AG10803 (cell line): ENCODE measurements at places on chromosomes 1 and 21.

- no peak for DNase-seq
Measured at GRCh38 chr1:172276120-172276818, 144.2 kb upstream of the C1orf105 start.

DNA sequence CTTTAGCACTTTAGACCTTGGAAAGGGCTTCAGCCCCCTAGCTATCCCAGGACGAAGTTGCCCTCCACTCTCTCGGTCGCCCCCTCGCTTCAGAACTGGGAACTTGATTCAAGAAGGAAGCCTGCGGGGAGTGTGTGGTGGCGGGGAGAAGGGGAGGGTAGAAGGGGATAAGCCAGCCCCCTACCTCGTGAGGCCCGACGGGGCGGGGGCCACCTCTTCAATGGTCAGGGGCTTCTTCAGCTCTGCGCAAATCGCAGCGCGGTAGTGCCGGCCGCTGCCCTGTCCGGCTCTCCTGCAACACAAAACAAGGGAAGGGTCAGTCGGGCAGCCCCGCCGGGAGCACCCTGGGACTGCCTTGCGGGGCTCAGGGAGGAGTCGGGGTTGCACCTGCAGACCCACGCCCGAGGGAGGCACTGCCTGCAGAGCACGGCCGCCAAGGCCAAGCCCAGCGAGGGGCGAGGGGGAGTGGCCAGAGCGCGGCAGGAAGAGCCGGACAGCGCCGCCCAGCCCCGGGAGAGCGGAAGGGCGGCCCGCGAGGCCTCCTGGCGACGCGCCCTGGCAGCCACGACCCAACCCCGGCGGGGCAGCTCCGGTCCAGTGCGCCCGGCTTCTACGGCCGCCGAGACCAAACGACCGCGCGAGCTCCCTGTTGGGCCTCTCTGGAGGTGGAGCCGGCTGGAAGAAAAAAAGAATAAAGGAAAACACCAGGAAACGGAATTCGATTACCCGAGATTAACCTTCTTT is 56.2 kb upstream of the RASAL2 start:
- DNase-seq: peak; percentile 80

- no peak for DNase-seq
Measured at GRCh38 chr1:6103111-6103853, 57.6 kb downstream of the KCNAB2 start.

DNA sequence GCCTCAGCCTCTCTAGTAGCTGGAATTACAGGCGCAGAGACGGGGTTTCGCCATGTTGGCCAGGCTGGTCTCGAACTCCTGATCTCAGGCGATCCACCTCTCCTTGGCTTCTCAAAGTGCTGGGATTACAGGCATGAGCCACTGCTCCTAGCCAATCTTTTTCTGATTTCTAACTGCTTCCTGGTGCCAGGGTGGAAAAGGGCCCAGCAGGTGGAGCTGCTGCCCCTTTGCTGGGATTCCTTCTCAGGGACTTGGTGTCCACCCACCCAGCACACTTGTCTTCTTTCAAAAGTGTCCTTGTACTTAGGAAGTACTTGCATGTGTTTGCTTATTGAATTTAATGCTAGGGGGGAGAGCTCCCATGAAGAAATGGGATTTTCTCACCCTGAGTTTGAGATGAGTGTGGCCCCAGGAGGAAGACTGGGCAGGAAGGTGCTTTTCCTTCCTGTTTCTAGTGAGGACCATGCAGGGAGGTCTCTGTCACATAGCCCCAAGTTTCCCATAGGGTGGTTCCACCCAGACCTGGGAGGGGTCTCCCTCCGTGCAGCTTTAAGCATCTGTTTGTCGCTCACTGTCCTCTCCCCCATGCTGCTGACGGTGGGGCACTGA is 14.2 kb downstream of the UTP11 start:
- DNase-seq: peak; percentile 62

- DNase-seq: peak; percentile 75
Measured at GRCh38 chr1:216464489-216464888, 41.2 kb upstream of the USH2A start.

DNA sequence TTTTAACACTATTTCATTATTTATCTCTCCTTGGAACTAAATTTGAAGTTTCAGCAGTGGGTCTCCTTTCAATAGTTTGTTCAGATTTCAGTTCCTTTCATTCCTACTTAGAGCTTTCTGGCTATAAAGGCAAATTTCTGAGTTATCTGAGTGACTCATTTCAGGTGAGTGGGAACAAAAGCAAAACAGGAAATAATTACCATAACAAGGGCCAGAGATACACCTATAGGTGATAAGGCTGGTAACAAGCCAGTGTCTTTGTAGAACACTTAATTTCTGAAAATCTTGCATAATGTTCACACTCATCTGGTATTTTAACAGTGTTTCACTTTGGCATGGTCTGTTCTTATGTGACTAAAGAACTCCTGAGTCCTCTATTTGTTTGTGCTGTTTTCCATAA is 64.5 kb upstream of the PRRC2C start:
- no peak for DNase-seq

DNA sequence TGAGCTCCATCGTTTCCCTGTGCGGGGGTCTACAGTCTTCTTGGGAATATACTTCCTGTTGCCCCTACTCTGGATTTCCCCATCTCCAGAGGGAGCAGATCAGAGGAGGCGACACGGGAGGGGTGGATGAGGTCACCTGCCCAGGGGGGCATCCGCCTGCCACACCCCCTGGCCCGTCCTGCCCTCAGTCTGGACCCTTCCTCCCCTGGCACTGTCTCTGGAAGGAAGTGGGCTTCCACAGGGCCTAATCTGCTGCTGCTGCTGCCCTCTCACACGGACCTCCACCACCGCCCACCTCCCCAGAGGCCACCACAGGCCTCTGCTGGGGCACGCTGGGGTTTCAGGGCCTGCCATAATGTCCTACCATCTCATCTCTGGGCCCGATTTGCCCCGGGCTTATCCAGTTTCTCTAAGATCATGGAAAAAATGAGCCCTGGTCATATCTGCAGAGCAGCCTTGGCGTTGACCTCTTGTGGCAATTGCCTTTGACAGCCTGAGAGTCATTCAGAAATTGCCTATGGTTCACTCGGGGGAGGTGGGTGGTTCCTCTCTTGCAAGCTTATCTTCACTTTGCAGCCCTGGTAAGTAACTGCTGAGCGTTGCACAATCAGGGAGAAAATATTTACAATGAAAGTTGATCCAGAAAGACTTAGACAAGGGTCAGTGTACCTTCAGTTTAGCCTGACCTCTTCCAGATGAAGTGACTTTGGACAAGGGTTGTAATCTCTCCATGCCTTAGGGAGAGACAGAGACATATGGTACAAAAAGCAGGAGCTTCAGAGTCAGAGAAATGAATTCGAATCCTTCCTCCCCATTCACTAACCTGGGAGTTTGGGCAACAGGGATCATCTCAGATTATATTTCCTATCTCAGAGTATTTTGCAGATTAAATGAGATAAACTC is 252.4 kb downstream of the TOMM20 start:
- DNase-seq: no peak

- no peak for DNase-seq
Measured at GRCh38 chr21:32424191-32424535, 11.7 kb downstream of the EVA1C start.

GRCh38 chr1:27618341-27619082 is 14.6 kb upstream of the AHDC1 start:
- no peak for DNase-seq

DNA sequence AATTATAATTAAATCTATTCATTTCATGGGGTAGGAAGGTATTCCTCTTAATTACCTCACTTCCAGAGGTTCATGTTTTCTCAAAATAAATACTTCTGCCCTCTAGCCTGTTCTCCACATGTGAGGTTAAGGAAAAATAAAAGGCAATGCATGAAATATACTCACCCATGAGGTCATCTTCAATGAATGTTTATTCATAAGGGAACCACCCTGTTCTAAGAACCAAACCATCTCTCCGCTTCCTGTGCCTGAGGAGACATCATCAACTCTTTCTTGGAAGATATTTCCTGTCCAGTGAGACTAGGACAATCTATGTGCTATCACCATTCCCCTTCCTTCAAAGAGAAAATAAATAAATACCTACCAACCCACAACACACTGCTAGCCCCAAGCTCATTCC is 513.7 kb upstream of the PLXNA2 start:
- DNase-seq: no peak

GRCh38 chr1:236007781-236008180 is 57.1 kb downstream of the NID1 start:
- no peak for DNase-seq

DNA sequence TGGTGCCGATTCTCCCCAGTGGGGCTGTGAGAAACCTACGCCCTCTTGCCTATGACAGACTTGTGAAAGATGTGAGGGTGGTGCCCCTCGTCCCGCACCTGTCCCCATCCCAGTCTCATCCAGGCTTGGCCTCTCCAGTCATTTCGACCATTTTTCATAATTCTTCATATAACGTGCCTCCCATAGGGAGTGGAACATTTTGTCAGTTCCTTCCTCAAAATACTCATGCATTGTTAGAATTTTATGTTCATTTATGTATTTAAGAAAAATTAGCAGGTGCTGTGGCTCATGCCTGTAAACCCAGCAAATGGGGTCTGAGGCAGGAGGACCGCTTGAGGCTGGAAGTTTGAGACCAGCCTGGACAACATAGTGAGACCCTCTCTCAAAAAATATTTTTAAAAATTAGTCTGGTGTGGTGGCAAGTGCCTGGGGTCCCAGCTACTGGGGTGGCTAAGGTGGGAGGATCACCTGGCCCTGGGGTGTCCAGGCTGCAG is 19.7 kb upstream of the SMPDL3B start:
- no peak for DNase-seq

GRCh38 chr1:112524251-112524650 is 15.5 kb downstream of the WNT2B start:
- peak; percentile 67 for DNase-seq

DNA sequence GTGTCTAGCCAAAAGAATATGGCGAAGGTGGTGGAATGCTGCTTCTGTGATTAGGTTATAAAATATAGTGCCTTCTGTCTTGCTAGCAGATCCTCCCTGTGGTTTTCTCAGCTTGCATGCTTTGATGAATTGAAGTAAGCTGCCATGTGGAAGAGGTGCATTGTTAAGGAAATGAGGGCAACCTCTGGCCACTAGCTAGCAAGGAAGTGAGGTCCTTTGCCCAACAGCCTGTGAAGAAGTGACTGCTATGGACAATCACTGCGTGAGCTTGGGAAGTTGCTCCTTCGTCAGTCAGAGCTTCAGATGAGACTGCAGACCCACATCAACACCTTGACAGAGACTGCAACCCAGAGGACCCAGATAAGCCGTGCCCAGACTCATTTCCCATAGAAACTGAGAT is 109.4 kb downstream of the GIPC2 start:
- DNase-seq: no peak

- DNase-seq: no peak
Measured at GRCh38 chr1:160859166-160859565, 3.5 kb downstream of the CD244 start.

DNA sequence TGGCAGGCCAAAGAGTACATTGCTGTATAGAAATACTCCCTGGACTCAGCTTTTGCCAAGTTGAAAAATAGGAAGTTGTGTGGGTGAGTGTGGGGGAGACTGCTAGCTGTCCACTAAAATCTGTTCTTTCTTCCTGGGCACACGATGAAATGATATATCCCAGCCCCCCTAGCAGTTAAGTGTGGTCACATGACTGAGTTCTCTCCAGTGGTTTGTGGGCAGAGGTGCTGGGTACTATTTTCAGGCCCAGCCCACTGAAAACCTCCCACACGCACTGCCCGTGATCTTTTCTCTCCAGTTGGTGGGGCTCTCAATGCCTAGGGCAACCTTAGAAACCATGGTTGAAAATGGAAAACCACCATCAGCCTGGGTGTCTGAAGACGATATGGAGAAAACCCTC is 119.7 kb upstream of the LMO4 start:
- no peak for DNase-seq

DNA sequence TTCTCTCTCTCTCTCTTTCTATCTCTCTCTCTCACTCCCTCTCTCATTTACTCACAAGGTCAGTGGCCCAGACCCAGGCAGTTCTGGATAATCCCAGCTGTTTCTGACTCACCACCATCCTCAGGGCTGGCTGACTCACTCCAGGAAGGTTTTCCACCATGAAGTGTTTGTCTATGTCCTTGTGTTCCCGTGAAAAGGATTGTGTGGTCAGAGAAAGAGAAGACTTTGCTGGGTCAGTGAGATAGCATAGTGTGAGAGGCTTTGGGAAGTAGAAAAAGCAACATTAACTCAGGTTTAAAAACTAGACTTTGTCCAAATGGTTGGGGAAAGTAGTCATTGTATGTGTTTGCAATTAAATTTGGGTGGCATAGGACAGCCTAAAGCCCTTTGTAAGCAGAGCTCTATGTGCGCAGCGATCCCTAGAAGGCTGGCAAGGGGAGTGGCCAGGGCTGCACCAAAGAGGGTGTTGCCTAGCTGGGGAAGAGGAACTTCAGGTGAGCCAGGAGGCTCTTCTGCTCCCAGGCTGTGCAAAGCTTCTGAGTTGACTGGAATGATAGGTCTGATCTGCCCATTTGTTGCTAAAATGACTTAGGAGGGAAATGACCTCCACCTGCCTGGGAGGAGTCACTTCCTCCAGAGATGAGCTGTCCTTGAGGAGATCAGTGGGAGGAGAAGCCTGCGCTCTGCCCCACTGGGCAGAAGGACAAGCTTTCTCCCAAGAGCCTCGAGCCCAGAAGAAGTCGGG is 4.9 kb upstream of the CAPN2 start:
- peak; percentile 97 for DNase-seq

DNA sequence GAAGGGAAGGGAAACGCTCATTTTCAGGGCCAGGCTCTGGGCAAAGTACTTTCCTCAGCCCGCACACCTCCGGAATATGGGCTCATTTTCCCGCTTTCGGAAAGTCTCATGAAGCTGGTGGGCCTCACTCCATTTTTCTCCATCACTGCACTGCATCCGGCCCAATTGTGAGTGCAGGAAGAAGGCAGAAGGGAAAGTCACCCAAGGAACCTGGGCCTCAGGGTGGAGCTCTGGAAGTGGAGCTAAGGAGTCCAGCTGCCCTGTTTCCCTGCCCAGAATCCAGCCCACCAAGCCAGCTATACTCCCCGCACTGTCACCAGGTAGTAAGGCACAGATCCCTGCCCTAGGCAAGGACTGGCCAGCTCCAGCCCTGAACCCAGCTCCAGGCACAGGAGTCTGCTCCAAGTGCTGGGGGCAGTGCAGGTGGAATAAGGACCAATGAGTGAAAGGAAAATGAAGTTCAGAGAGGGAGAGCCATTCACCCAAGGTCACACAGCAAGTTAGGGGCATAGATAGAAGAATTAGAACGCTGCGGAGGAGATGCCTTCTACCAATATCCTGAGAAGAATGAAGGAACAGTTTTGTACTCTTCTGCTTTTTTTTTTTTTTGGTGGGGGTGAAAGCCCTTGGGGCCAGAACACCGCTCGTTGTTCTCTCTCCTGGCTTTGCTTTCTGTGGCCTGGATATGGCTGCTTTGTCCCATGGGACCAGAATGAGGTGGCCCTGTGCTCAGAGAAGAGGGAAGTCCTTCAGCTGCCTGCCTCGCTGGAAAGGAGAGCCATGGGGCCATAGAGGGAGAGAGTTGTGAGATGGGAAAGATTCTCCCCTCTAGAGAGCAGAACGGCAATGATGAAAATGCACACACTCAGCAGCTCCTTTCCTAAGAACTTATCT is 10.0 kb downstream of the LRP8 start:
- no peak for DNase-seq

DNA sequence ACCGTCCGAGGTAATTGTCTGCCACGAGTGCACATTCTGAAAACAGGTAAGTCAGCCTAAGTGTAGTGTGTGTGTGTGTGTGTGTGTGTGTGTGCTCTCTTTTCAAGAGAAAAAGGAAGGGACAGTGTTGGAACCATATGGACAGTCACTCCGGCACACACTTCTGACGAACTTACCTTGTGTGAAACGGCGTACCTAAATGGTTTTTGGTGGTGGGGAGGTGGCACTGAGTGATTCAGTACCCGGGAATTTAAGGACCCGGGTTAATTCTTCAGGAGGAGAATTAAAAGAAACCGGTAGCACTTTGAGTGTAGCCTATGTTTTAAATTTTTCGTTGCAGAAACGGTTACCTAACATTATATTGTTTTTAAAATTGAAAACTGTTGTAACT is 286 bp downstream of the ODR4 start:
- DNase-seq: no peak
